ENCODE measurements at places on chromosomes 11 and 22.

DNA sequence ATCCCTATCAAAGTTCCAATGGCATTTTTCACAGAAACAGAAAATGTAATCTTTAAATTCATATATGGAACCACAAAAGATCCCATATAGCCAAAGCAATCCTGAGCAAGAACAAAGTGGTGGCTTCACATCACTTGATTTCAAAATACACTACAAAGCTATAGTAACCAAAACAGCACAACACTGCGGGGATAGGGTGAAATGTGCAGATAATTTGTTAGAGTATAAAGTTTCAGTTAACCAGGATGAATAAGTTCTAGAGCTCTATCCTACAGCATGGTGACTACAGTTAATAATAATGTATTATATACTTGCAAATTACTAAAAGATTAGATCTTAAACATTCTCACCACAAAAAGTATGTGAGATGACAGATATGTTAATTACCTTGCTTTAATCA lies 55.5 kb downstream of the MAPK1 start:
- DNase-seq = no peak

DNA sequence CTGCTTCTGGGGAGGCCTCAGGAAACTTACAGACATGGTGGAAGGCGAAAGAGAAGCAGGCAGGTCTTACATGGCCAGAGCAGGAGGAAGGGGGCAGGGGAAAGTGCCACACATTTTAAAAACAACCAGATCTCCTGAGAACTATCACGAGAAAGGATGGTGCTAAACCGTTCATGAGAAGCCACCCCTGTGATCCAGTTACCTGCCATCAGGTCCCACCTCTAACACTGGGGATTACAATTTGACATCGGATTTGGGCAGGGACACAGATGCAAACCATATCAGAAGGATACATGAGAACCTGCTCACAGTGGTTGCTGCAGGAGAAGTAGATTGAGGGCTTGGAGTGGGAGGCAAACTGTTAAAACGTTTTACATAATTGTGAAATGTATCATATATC lies 152.2 kb downstream of the ADAMTS15 start:
- no peak for DNase-seq

DNA sequence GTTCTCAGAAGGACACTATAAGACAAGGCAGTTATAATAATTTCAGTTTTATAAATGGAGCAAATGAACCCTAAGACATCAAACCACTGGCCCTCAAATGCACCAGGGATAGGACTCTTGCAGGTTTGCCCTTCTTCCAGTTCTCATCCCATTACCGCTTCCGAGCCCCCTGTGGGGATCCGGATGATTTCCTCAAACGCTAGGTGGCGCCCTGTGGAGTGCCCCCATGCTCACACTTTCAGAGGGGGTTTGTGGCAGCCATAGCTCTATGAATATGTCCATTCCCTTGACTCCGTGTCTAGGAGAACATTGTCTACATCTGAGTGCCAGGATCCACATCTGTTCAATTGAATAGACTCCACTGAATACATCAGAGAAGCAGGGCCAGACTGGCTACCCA lies 816.3 kb downstream of the NTM start:
- no peak for DNase-seq

DNA sequence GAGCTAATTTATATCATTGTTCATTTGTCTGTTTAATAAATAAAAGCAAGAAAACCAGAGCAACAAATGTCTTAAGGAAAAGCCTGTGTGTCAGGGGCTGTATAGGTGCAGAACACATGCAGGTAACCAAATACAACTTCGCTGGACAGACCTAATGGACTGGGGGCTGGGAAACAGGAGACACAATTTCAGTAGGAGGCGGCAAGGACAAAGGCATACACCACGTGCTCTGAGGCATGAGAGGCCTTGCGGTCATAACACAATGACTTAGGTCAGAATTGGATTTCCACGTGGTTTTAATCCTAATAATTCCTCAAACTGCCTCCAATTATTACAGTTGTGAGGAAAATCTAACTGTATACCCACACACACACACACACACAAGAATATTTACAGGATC lies 8.7 kb upstream of the GLB1L3 start:
- no peak for DNase-seq

- no peak for DNase-seq
Observed at GRCh38 chr11:3219281-3219892, 774 bp upstream of the MRGPRG start.

DNA sequence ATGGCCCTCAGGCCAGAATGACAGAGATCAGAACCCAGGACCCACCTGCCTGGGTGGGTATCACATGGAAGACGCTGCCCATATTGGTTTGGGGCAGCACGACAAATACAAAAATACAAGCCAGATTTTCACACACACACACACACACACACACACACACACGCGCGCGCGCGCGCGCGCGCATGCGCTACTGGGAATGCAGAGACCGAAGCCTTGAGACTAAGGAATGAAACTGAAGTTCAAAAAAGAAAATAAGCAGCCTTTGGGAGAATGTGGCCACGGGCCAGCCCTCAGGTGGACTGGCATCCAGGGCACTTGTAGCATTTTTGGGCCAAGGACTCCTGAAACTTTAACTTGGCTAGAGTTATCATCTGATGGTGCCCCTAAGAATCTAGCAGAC lies 21.3 kb upstream of the NUP50 start:
- DNase-seq = no peak

DNA sequence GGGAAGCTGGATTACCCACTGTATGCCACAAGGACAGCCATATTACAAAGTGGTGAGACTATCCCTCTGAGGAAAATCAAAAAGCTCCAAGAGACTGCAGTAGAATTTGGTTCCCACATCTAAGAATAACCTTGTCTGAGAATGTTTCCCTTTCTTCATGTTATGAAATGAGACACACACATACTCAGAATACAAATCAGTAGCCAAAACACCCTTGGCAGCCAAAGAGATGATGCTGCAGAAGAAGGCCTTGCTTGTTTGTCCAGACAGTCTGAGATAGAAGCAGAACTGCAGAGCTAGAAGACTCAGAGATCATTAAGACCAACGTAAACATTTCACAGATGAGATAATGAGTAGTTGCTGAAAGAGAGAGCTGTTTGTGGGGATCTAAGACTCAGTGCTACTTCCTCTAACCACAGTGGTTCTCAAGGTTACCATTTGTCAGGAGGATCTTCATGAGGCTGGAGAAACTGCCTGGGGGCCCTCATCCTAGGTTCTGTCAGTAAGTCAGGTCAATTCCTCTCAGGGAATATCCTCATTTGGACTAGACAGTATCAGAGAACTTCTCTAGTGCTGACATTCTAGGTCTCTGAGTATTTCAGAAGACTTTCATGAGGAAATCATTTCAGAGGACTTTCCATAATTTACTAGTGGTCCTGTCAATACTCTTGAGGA lies 38.9 kb downstream of the RELT start:
- no peak for DNase-seq

DNA sequence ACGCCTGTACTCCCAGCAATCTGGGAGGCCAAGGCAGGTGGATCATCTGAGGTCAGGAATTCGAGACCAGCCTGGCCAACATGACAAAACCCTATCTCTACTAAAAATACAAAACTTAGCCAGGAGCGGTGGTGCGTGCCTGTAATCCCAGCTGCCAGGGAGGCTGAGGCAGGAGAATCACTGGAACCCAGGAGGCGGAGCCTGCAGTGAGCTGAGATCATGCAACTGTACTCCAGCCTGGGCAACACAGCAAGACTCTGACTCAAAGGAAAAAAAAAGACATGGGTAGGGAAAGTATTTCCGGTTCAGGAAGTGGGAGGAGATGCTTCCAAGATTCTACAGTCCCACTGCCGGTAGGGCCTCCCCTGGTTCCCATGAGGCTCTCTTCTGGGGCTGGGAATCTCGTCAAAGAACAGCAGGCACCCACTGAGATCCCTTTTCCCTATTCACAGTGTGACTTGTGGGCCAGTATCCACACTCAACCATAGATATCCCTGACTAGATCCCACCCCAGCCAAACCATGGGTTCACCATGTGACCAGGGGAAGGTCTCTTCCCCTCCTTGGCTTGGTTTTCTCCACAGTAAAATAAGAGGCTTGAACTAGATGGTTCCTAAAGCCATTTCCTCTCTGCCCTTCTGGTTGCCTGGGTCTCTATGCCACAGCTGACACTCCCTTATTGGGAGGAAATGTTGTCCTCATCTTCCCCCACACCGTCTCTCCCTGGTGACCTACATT lies 443.3 kb downstream of the BUD13 start:
- DNase-seq = no peak

DNA sequence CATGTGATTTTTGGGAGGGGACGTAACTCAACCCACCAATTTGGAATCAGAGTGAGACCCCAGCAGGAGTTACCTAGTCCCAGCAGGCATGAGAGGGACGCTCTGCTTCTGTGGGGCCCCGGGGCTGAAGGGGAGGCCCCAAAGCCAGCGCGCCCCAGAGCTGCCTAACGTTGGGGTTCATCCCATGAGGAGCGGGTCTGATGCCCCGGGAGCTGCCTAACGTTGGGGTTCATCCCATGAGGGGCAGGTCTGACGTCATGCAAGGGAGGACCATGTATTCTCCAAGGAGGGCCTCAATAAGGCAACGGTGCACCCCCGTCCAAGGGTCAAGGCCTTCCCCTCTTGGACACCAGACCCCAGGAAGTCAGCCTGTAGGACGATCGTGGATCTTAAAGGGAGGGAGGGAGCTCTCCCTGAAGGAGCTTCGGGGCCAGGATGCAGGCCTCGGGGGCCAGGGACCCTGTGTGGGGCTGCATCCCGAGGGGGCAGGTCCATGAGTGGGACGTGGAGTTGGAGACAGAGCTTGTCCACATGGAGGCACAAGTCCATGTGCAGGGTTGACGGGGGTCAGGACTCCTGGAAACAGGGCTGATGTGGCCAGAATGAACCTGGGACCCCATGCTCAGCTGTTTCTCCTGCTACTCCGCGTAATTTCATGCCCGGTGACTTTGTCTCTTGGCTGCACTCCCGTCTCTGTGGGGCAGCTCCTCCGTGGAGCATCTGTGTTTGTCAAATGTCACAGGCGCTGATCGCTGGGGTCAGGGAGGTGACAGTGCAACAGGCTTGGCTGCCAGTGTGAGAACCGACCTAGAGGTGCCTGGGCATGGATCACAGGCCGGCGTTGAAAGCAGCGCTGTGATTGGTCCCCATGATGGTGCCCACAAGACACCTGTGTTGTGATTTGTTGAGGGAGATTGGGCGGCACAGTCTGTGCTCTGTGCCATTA lies 1029.1 kb downstream of the BRD1 start:
- no peak for DNase-seq

DNA sequence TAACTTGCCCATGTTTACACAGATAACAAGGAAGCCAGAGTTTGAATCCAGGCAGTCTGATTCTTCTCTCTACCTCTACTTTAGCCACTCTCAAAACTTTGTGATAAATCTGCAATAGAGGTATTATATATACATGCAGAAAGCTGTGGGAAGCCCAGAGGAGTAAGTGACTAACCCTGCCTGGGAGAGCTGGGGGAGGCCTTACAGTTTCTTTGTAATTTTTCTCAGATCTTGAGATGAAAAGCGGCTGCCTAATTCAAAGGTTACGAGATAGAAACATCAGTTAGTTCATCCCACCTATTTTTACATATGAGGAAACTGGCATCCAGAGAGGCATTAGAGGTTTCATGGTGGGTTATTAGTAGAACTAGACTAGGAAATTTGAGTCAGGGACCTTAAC lies 4.9 kb downstream of the STIM1 start:
- DNase-seq = no peak

- DNase-seq = no peak
Observed at GRCh38 chr11:70506986-70507385, 108.7 kb downstream of the CTTN start.

GRCh38 chr22:19887256-19887985 lies 32.7 kb upstream of the GNB1L start:
- DNase-seq = no peak

DNA sequence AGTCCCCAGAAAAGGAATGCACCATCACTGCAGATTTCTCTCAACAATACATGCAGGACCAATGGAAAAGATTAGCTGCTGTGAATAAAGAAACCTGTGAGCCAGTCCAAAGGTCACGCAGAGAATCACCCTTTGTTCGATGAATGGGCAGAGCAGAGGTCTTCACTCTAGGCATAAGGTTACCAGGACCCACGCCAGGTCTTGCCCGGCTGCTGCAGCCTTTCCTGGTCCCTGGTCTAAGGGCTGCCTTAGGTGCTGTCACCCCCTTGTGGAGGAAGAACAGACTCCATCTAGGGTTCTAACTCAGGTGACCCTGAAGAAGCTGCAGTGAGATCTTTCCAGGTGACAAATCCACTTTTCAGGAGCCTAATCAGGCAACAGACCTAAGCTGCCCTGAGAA lies 29.0 kb upstream of the NAP1L4 start:
- no peak for DNase-seq

- DNase-seq = no peak
Observed at GRCh38 chr22:20080776-20081654, 974 bp downstream of the DGCR8 start.

DNA sequence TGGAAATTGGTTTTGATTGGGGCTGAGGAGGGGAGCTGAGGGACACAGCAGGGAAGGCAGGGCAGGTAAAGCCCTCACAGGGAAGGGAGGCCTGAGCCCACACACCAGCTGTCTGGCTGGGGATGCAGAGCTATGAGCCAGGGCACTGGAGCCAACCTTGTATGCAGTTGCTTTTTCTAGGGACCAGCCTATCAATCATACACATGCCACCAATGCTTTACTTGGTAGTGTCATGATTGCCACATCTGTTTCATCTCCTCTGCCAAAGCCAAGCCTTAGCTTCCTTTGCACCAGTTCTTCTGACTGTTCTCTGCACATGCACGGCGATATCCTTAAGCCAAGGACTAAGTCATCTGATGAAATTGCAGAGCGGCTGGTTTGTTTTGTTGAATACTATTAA lies 207.1 kb upstream of the PLET1 start:
- no peak for DNase-seq

- no peak for DNase-seq
Observed at GRCh38 chr11:117523680-117524079, 196.0 kb downstream of the CEP164 start.

All from activated gamma-delta T cell treated with anti-CD3 and anti-CD28 coated beads, Interleukin-2, amount 50 U/mL, for 16 hours (primary cell).